ENCODE measurements at places on chromosomes 13 and 19.

GRCh38 chr13:99439850-99440604 lies 61.2 kb upstream of the TM9SF2 start:
- H3K27me3 ChIP-seq = no peaks in the 10 kb centered on the region
- DNase-seq = no peak
- peaks cover 6% of the 10 kb centered on the region for H3K4me1 ChIP-seq
- H3K36me3 ChIP-seq = no peaks in the 10 kb centered on the region
- no peak overlapping the region for H3K4me3 ChIP-seq

DNA sequence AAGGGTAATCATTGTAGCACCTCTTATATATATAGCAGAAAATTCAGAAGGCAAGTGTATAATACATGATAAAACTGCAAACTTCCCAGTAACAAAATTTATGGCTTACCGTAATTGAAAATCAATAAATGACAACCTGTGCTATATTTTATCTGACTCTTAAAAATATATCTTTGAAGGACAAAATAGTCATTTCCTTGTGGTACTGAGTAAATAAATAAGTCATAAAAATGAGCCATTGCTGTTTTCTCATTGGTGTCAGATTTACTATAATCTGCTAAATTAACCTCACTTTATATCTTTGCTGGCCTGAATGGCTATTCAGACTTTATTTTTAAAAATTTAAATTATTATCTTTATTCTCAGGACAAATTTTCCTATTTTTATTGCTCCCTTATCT lies 1319.1 kb upstream of the SPRY2 start:
- H3K4me3 ChIP-seq = no peak overlapping the region
- no peaks in the 10 kb centered on the region for H3K27me3 ChIP-seq
- no peaks in the 10 kb centered on the region for H3K36me3 ChIP-seq
- no peak for DNase-seq

DNA sequence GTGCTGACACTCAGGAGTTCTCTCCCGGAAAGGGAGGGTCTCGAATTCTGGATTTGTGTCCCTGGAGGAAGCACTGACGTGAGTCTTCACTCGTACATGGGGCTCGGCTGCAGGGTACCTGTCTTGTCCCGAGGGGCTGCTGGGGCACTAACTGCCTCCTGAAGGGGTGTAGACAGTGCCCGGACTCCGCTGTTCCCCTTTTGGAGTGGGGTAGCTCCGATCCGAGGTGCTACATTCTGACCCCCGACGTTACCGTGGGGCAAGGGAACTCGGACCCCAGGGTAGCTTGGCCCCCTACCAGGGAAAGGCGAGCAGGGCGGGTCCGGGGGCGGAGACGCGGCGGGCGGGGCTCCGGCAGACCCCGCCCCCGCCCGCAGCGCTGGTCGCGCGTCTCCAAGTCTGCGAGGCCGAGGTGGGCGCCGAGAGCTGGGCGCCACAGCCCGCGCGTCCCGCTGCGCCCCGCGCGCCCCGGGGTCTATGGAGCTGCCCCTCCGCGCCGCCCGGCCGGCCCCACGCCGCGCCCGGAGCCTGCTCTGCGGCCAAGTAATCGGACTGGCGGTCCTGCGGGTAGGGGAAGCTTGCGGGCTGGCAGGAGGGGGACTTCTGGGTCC lies at the start of gene NPAS1:
NPAS1 (plus strand) TSS at position 407 of the 611 bp plus-strand sequence. CDS start 1,211 bp downstream, outside the sequence.
- H3K36me3 ChIP-seq = no peaks in the 10 kb centered on the region
- H3K4me1 ChIP-seq = peaks cover 42% of the 10 kb centered on the region
- DNase-seq = no peak
- H3K27me3 ChIP-seq = peaks cover 49% of the 10 kb centered on the region
- no peak within 1 kb of the TSS for H3K4me3 ChIP-seq

- no peak overlapping the region for H3K27ac ChIP-seq
- no peak for DNase-seq
- no peaks in the 10 kb centered on the region for H3K27me3 ChIP-seq
- no peaks in the 10 kb centered on the region for H3K4me1 ChIP-seq
- H3K4me3 ChIP-seq = no peak overlapping the region
These were observed 16.0 kb upstream of the TPM4 start for GRCh38 chr19:16060294-16060693.

DNA sequence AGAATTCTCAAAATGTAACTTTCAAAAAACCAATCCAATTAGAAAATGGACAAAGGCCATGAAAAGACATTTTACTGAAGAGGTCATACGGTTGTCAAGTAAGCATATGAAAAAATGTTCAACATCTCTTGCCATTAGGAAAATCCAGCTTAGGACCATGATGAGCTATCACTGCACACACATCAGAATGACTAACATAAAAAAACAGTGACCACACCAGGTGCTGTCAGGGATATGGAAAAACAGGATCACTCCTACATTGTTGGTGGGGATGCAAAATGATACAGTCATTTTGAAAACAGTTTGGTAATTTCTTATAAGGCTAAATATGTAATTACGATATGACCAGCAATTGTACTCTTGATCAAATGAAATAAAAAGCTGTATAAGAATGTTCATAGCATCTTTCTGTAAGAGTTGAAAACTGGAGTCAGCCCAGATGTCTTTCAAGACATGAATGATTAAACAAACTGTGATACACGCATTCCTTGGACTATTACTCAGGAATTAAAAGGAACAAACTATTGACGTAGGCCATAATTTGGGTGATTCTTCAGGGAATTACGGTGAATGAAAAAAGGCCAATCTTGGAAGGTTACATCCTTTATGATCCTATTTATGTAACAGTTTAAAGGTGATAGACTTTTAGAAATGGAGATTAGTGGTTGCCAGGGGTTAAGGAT lies 26.9 kb upstream of the RCBTB2 start:
- H3K27me3 ChIP-seq = no peaks in the 10 kb centered on the region
- no peaks in the 10 kb centered on the region for H3K36me3 ChIP-seq
- peaks cover 26% of the 10 kb centered on the region for H3K4me1 ChIP-seq
- no peak overlapping the region for H3K4me3 ChIP-seq
- DNase-seq = no peak

- peak overlapping the region; percentile 94 for H3K27ac ChIP-seq
- H3K4me3 ChIP-seq = peak overlapping the region; percentile 97
- peaks cover 21% of the 10 kb centered on the region for H3K4me1 ChIP-seq
- no peaks in the 10 kb centered on the region for H3K27me3 ChIP-seq
These were observed 4.8 kb downstream of the IER2 start for GRCh38 chr19:13154911-13155471.

DNA sequence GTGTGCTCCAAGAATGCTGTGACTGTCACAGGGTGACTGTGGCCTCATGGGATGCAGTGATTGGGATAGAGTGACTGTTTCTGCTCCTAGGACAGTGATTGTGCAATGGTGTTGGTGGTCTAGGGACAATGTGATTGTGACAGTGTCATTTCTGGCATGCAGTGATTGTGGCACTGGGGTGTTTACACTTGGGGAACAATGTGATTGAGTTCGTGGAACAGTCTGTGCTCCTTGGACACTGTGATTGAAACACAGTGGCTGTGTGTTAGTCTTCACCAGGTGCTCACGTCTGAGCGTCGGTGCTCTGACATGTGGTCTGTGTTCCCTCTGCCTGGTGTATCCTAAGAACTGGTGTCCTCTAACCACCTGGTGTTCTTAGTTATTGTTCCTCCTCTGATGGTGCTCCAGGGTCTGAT lies 1.7 kb downstream of the PDE4A start:
- peaks cover 62% of the 10 kb centered on the region for H3K4me1 ChIP-seq
- no peak overlapping the region for H3K4me3 ChIP-seq
- no peak overlapping the region for H3K27ac ChIP-seq
- no peak for DNase-seq

GRCh38 chr13:112078879-112079531 lies 12.1 kb downstream of the SOX1 start:
- no peak for DNase-seq
- H3K4me3 ChIP-seq = no peak overlapping the region
- H3K4me1 ChIP-seq = no peaks in the 10 kb centered on the region
- no peak overlapping the region for H3K27ac ChIP-seq

DNA sequence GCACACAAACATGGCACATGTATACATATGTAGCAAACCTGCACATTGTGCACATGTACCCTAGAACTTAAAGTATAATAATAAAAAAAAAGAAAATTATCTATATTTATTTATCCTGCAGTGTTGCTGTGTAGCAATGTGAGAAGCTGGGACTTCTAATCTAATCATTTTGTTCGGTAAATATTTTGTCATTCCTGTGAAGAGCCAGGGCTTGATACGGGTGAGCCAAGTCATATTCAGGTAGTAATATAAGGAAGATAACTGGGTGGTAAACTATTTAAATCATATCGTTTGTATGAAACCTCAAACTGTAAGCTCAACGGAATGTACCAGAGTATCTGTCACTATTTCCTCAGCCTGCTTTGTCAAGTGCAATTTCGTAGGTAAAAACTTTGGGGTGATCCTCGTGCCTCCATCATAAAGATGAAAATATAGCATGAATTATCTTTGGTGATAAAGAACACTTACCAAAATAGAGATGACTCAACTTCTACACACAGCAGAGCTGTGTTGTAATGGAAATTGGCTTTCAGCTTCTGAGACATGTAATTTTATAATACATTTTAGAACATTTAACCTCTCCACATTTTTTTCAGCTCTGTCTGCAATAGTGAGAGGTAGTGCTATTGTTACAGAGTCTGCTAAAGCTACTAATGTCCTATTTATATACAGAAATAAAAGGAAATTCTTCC lies 92.9 kb downstream of the PCDH9 start:
- no peak overlapping the region for H3K4me3 ChIP-seq
- no peaks in the 10 kb centered on the region for H3K4me1 ChIP-seq
- H3K27me3 ChIP-seq = no peaks in the 10 kb centered on the region
- no peaks in the 10 kb centered on the region for H3K36me3 ChIP-seq
- H3K27ac ChIP-seq = no peak overlapping the region
- no peak for DNase-seq

DNA sequence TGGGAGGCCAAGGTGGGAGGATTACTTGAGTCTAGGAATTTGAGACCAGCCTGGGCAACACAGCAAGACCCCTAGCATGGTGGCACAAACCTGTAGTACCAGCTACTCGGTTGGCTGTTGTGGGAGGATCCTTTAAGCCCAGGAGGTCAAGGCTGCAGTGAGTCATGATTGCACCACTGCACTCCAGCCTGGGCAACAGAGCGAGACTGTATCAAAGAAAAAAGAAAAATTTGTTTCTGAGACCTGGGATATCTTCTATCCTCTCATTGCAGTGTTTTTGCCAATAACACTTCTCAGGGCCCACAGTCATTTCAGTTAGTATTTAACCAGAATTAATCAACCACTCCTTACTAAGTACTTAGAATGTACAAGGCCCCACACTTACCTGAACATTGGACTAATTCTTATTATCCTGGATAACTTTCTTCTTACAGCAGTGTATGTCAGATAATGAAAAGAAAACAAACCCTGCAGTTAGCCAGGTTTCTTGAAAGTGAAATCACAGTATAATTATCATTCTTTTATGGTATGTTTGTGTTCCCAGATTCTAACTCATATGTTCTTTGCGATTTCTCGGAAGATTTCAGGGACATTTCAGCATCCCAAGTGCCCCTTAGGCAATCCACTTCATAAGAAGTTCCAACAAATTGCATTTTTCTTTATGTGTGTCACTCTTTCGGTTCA lies 75.6 kb upstream of the KLF5 start:
- H3K27ac ChIP-seq = no peak overlapping the region
- H3K27me3 ChIP-seq = no peaks in the 10 kb centered on the region
- no peaks in the 10 kb centered on the region for H3K36me3 ChIP-seq
- no peak overlapping the region for H3K4me3 ChIP-seq
- no peaks in the 10 kb centered on the region for H3K4me1 ChIP-seq
- no peak for DNase-seq

- H3K36me3 ChIP-seq = peaks cover 12% of the 10 kb centered on the region
- no peak overlapping the region for H3K4me3 ChIP-seq
- peaks cover 17% of the 10 kb centered on the region for H3K4me1 ChIP-seq
- DNase-seq = no peak
- no peak overlapping the region for H3K27ac ChIP-seq
These were observed 89.5 kb downstream of the ARHGEF7 start for GRCh38 chr13:111204438-111205177.

DNA sequence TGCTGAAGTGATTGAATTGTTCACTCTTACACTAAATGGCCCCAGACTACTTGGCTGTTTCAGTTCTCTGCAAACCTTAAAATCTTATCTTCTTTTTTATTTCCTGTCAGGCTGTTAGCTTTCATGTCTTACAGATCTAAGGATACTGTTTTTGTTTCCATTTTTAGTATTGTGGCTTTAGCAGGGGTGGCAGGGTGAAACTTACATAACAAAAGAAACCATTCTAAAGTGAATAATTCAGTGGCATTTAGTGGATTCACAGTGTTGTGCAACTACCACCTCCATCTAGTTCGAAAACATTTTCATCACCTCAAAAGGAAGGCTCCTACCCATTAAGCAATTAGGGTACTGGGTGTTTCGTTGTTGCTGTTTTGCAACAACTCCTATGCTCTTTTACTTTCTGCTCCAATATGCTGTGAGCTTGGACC lies 19.8 kb downstream of the TMEM272 start:
- no peak for DNase-seq
- H3K36me3 ChIP-seq = no peaks in the 10 kb centered on the region
- H3K27ac ChIP-seq = peak overlapping the region; percentile 78
- H3K27me3 ChIP-seq = no peaks in the 10 kb centered on the region
- peak overlapping the region; percentile 61 for H3K4me3 ChIP-seq
- H3K4me1 ChIP-seq = peaks cover 64% of the 10 kb centered on the region
